A549 treated with DMSO at 1 μM for 4 hours (cell line): ENCODE measurements at places on chromosomes 2 and 18. TPM values are rescaled to one million over a fixed set of nuclear protein-coding genes. Genes with fewer than 3 reads are reported as not detected.

OXER1 gene
- total RNA-seq: not detected in 5 replicates

LYG2 gene
- total RNA-seq: not detected in 5 replicates

STARD6 gene
- total RNA-seq: not detected in 5 replicates

TMEM17 gene
- total RNA-seq: 5.3 to 6.8 TPM (median 5.7 TPM) in 5 replicates

KIAA2012 gene
- not detected in 5 replicates for total RNA-seq

GNLY gene
- 0.54 TPM in 1 of 5 replicates, not detected in the others for total RNA-seq

PAX3 gene
- not detected in 5 replicates for total RNA-seq

HTR2B gene
- 0.07 to 0.22 TPM (median 0.09 TPM) in 5 replicates for total RNA-seq

BCL2 gene
- 0.48 to 0.84 TPM (median 0.71 TPM) in 5 replicates for total RNA-seq

ANAPC1 gene
- 27.4 to 38.5 TPM (median 33.0 TPM) in 5 replicates for total RNA-seq

AGAP1 gene
- 16.6 to 26.8 TPM (median 25.3 TPM) in 5 replicates for total RNA-seq

SERPINB3 gene
- 0.10 to 0.18 TPM (median 0.13 TPM) in 4 of 5 replicates, not detected in the other for total RNA-seq

UGT1A7 gene
- 3.6 to 6.6 TPM (median 4.5 TPM) in 5 replicates for total RNA-seq

MYCN gene
- total RNA-seq: not detected in 5 replicates

MRPL44 gene
- total RNA-seq: 47.0 to 51.9 TPM (median 49.4 TPM) in 5 replicates

GNAL gene
- total RNA-seq: 6.7 to 7.8 TPM (median 6.8 TPM) in 5 replicates

IL36B gene
- total RNA-seq: 0.15 to 0.25 TPM (median 0.24 TPM) in 3 of 5 replicates, not detected in the others

EPB41L3 gene
- 0.09 to 0.32 TPM (median 0.16 TPM) in 5 replicates for total RNA-seq

ZFAND2B gene
- 18.0 to 22.8 TPM (median 19.9 TPM) in 5 replicates for total RNA-seq

IL1R2 gene
- 0.62 to 1.1 TPM (median 0.72 TPM) in 5 replicates for total RNA-seq

DHRS9 gene
- 2.4 to 3.9 TPM (median 3.1 TPM) in 5 replicates for total RNA-seq

SLC16A14 gene
- 1.0 to 1.9 TPM (median 1.4 TPM) in 5 replicates for total RNA-seq
